ENCODE measurements at places on chromosomes 1 and 21.

DNA sequence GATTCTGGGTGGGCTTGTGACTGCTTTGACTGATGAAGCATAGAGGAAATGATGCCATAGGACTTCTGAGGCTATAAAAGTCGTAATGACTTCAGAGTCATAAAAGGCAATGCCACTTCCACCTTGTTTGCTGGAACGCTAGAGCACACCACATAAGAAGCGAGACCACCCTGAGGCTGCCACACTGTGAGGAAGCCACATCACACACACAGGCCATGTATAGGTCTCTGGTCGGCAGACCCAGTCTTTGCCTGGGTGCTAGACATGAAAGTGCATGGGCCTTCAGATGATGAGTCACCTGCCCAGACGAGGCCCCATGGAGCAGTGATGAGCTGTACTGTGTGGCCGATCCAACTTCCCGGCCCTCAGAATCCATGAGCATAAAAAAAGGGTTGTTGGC is 14.2 kb upstream of the KANK4 start:
- H3K36me3 ChIP-seq = no peaks in the 10 kb centered on the region
- H3K27ac ChIP-seq = no peak overlapping the region
- H3K27me3 ChIP-seq = no peaks in the 10 kb centered on the region
- H3K4me1 ChIP-seq = peaks cover 26% of the 10 kb centered on the region

- peak within 1 kb of the TSS; percentile 96 for H3K27ac ChIP-seq
- peaks cover 20% of the 10 kb centered on the region for H3K4me1 ChIP-seq
- H3K27me3 ChIP-seq = peaks cover 18% of the 10 kb centered on the region
- DNase-seq = peak; percentile 32
- H3K36me3 ChIP-seq = no peaks in the 10 kb centered on the region
Measured at GRCh38 chr1:229342656-229343569, at the start of gene CCSAP. CCSAP (minus strand) TSS chr1:229343047; CDS start chr1:229342465, 582 bp downstream.

DNA sequence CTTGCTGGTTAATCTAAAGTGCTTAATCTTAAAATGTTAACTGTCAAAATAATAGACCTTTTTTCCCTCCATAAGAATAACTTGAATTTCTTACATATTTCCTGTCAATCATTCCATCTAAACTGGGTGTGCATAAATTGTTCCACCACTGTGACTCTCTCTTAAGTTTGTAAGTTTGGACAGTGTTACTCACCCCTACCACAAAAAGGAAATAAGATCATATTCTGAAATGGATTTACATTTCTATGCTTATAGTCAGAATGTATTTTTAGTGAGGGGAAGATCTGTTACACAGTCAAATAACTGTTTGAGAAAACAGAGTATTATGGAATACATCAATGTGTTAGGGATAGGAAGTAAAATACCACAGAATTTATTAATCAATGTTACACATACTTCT is 109.6 kb upstream of the DPYD start:
- no peak for DNase-seq
- peaks cover 19% of the 10 kb centered on the region for H3K4me1 ChIP-seq
- H3K36me3 ChIP-seq = no peaks in the 10 kb centered on the region
- no peak overlapping the region for H3K4me3 ChIP-seq
- no peak overlapping the region for H3K27ac ChIP-seq
- H3K27me3 ChIP-seq = peaks cover 9% of the 10 kb centered on the region

- H3K4me3 ChIP-seq = no peak overlapping the region
- H3K27ac ChIP-seq = no peak overlapping the region
- peaks cover 9% of the 10 kb centered on the region for H3K27me3 ChIP-seq
- peaks cover 10% of the 10 kb centered on the region for H3K4me1 ChIP-seq
Measured at GRCh38 chr1:53669621-53670191, 69.3 kb downstream of the GLIS1 start.

GRCh38 chr1:19802269-19802668 is 2.6 kb upstream of the TMCO4 start:
- peaks cover 4% of the 10 kb centered on the region for H3K27me3 ChIP-seq
- DNase-seq = no peak
- no peak overlapping the region for H3K4me3 ChIP-seq
